Natural killer cell treated with Interleukin-12 subunit alpha and Interleukin-12 subunit beta and Interleukin-15 and Interleukin-18, amount 100 ng/mL, for 72 hours (primary cell): ENCODE measurements at places on chromosomes 11 and 22.
A peak's percentile ranks its signal among the peaks of the same experiment; 100 is the strongest.

DNA sequence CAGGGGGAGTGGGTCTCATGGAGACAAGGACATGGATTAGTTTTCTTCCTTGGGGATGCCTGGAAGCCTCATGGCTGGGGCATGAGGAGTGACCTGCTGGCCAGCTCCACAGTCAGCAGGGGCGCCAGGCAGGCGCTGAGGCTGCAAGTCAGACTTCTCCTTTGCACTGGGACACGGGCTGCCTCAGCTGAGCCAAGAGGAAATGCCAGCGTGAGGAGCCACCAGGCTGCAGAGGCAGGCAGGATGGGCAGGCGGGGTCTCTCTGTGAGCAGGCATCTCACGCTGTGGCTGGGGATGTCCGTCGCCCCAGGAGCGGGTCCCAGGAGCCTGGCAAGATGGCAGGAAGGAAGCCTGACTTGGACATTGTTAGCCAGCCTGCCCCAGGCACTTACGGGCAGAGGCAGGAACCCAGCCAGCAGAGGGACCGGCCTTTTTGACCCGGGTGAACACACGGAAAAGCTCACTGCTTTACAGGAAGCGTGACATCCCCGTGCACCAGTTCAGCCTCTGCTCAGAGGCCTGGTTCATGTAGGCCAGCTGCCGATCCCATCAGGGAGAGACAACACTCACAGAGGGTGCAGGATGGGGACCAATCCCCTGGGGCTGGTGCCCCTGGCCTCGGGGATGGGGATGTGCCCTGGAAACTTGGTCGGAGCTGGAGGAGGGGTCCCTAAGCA, 10.2 kb downstream of the GNB1L start:
- no peak for DNase-seq

DNA sequence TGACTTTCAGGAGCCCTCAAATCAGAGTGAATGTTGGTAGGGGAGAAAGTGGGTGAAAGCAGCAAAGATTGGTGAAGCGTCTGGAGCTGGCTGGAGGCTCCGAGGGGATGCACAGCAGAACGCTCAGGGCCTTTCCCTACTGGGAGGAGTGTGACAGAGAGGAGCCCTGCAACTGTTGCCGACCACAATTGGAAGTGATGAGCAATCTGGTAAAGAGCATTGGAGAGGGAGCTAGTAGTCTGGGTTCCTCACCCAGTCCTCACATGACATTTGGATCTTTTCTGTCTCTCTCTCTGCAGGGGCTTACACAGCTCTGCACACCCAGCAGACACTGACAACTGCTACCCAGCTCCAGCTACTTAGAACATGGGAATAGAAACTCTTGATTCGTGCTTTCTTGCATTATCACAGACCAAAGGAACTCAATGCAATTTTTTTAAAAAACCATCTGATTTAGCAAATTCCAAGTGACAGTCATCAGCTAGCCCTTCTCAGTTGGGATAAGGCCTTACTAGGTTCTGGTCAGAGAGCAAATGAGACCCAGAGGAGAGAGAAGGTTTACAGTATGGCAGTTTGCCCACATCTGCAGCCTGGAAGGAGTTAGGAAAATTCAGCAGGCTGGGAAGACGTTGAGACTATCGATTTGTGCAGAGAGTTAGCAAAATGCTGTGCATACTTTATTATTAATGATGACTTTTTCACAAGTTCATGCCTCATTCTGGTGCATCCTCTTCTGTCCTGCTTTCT, 278.0 kb upstream of the PLET1 start:
- no peak for DNase-seq

- DNase-seq, result no peak
Measured at GRCh38 chr11:123448823-123449222, 18.8 kb downstream of the GRAMD1B start.

- no peak for DNase-seq
Measured at GRCh38 chr11:85263328-85263727, 363.8 kb downstream of the DLG2 start.

- no peak for DNase-seq
Measured at GRCh38 chr11:100719362-100719761, 32.3 kb downstream of the ARHGAP42 start.

DNA sequence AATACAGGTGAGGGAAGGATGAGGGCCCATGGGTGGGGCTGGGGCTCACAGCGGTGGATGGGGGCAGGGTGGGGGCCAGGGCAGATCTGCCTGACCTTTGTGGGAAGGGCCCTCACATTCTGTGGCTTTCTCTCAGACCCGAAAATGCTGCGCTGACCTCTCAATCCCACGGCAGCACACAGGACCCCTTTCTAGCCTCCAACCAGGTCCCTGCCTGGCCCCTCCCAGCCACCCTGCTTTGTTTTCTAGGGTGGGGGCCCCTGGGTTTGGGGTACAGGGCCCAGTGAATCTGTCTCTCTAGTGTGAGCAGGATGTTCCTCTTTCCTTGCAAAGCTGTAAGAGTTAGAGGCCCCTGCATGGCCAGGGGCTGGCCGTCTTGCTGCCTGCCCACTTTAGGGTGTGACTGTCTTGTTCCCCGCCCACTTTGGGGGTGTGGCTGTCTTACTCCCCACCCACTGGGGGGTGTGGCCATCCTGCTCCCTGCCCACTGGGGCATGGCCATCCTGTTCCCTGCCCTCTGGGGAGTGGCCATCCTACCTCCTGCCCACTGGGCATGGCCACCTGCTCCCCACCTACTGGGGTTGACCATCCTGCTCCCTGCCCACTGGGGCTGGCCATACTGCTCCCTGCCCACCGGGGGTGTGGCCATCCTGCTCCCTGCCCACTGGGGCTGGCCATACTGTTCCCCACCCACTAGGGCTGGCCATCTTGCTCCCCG, 11.5 kb downstream of the PARVG start:
- no peak for DNase-seq

- no peak for DNase-seq
Measured at GRCh38 chr11:98549571-98549970, 471.2 kb upstream of the CNTN5 start.

DNA sequence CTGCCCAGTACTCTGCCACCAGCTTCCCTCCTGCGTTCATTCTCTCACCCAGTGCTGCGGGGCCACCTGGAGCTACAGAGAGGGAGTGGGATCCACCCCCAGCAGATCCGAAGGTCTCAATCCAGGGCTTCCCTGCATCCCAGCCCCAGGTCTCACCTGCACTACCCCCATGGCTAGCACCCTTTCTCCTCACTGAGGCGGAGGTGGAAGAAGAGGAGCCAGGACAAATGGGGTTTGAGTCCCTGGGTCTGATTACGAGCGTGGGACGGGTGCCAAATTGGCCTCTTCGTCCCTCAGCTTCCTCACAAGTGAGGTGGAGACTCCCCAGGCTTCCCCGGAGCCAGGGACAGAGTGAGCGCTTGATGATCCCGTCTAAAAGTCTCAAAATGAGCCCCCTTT, 64.2 kb downstream of the NFAM1 start:
- no peak for DNase-seq

DNA sequence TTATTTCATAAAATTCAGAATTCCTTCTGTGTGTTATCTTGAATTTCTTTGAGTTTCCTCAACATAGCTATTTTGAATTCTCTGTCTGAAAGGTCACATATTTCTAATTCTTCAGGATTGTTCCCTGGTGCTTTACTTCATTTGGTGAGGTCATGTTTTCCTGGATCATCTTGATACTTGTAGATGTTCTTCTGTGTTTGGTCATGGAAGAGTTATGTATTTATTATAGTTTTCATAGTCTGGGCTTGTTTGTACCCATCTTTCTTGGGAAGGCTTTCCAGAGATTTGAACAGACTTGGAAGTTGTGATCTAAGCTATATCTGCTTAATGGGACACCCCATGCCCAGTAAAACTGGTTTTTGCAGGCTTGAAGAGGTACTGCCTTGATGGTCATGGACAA, 149.6 kb downstream of the METTL15 start:
- no peak for DNase-seq

DNA sequence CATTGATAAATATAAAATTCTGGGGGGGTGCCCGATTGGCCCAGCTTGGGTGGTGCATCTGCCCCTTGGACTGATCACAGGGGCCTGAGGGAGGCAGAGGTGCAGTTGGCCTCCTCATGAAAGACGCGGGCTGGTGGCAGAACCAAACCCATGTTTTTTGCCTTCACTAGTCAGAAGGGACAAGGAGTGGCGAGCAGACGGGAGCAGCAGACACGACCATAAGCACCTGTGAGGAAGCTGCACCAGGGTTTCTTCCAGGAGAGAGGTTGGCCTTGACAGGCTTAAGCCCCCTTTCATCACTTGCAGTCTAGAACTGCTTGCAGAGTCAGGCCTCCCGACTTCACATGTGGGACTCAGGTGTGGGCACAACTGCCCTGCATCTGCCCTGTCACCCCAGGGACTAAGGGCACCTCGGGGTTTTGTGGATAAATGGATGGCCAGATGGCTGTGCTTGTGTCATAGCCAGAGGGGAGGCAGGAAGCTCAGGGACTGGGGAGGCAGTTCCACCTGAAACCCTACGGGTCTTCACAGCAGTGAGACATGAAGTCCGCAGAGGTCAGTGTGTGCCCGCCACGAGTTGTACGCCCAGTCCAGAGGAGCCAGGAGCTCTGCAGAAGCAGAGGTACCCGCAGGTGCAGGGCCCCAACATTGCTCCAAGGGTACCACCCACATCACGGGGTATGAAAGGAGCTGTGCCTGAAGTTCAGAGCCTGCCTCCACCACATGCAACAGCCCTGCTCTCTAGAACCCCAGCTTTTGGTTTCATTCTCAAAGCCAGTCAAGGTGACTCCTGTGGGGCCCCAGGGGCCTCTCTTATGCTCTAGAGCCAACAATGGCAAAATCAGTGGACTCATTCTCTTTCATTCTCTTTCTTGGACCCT, 18.2 kb upstream of the SYT13 start:
- no peak for DNase-seq

DNA sequence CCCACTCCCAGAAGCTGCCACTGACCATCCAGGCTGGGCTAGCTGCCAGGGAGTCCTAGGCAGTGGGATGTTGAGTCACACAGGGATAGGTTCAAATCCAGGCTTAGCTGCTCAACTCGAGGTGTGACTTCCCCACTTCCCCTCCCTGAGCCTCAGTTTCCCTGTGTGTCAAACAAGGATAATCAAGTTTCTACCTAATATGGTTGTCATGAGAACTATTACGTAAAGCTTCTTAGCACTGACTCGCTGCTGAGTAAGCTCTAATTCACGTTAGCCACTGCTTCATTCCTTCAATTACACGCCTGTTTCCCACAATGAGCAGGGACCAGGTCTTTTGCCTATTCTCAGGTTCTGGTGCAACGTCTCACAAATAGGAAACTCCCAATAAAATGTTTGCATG, 67.7 kb downstream of the SEZ6L start:
- DNase-seq, result no peak

- no peak for DNase-seq
Measured at GRCh38 chr11:121696177-121696871, 243.6 kb upstream of the SORL1-AS1 start.

GRCh38 chr11:94302776-94303175, 1.6 kb upstream of the IZUMO1R start:
- DNase-seq, result no peak

GRCh38 chr22:44211946-44212930, 31.5 kb downstream of the PARVG start:
- DNase-seq, result no peak

DNA sequence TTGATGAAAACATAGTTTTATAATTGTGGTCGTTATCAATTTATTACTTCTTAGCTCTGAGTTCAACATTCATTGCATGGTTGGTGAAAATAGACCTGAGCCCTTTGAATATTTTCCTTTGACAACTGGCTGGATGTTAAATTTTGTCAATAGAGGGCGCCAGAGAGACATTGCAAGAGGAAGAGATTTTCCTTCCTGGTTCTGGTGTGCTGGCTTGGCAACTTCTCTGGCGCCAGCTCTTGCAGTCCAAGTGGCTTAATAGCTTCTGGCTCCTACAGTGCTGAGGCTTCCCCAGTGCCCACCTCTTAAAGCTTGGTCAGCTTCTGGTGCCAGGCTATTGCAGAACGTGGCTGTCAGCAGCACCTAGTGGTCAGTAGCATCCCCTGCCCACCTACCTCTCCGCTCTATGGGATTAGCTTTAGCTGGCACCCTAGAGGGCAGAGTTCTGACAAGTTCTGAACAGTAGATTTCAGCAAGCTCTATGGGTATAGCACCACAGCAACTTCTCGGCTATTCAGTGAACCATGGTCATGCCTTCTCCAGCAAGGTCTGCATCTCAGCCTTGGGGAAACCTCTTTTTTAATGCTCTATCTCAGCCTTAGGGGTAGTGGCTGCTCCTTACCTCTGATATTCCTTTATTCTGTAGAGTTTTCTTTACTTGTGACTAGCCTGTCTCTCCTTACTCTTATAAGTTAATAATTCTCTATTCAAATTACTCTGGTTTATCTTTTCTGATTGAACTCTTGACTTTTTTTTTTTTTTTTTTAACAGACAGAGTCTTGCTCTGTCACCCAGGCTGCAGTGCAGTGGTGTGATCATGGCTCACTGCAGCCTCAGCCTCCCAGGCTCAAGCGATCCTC, 59.4 kb downstream of the ACER3 start:
- DNase-seq, result peak; percentile 66

DNA sequence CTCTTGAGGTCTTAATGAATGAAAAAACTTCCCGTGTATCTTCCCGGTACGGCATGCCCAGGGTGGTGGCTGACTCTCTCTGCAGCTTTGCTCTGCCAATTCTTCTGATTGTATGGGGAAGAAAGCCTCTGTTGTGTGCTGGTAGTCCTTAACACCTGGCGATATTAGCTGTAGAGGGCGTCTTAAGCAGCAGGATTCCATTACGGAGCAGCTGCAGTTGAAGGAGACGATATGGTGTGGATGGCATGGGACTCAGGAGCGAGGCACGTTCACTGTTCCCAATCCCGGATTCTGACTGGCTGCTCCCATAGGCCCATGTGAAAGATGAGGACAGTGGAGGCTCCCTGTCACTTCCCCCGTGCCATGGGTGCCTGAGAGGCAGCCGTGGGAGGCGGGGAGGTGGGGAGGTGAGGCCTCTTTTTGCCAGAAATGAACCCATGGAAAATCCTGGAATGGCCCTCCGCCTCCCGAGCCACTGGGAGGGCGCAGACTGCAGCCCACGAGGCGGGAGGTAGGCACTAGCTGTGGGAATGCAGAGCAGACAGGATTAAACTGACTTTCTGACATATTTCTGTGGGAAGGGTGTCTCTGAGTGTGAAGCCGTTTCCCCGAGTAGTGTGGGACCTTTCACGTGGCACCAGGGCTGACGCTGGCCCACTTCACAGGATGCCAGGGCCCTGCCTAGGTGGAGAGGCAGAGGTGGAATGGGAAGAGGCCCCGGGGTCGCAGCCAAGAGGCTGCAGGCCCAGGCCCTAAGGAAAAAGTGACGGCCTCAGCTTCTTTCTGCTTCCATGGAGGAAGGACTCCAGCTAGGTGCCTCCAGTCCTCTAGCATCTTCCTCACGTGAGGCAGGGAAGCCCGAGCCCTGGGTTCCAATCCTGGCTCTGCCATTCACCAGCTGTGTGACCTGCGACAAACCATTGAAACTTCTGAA, 121.4 kb upstream of the CD82 start:
- DNase-seq, result no peak

DNA sequence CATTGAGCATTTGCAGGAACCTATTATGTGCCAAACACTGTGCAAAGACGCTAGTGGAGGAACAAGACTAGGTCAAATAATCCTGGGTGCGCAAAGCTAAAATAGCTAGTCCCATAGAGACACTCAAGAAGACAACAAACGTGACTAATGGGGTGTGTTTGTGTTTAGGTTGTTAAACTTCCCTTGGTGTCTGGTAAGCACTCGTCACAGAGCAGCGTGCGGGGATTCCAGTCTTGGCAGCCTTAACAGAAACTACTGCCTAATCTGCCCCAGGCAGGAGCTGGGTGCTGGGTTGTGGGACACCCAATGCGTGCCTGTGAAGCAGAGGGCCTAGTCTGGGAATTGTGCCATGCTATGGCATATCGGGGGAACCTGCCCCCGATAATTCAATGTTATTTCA, 10.8 kb upstream of the CALCB start:
- DNase-seq, result no peak

GRCh38 chr22:46026899-46027210, 49.9 kb upstream of the WNT7B start:
- no peak for DNase-seq
